ENCODE measurements at places on chromosomes 1 and 21. TPM values are rescaled to one million over a fixed set of nuclear protein-coding genes. Genes with fewer than 3 reads are reported as not detected.

Gene SEC22B
- 55.4 TPM for polyA plus RNA-seq

Gene BSND
- polyA plus RNA-seq, result not detected

Gene GJC2
- polyA plus RNA-seq, result 0.92 TPM

Gene CHRNB2
- polyA plus RNA-seq, result 0.06 TPM

Gene FAM177B
- not detected for polyA plus RNA-seq

Gene ADGRB2
- polyA plus RNA-seq, result 9.2 TPM

Gene NUP210L
- polyA plus RNA-seq, result not detected

DNA sequence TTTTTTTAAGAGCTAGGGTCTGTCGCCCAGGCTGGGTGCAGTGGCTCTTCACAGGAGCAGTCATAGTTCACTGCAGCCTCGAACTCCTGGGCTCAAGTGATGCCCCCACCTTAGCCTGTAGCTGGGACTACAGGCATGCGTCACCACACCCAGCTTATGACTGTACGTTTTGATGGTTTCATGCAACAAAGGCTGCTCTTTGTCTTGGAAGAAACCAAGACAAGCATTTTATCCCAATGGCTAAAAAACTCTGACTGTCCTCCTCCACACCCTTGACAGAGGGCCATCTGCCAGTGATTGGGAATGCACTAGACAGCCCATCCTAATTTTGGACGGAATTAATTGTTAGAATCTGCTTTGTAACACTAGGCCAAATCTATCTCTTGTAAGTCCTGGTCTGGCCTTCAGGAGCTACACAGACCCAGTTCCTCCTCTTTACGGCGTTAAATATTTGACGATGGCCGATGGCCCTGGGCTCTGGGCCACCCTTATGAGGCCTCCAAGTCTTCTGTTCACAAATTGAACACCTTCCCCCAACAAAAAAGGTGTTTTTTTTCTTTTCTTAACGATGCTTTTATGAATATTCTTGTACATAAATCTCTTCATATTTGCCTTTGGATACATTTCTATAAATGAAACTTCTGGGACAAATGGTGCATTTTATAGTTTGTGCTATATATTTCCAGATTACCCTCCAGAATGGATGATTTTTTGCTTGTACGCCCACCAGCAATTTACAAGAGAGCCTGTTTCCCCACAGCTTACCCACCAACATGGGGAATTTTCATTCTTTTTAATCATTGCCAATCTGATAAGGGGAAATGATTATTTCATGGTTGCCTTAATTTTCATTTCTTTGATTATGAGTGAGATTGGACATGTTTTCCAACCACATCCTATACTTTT is 104.8 kb upstream of the SLC25A33 start:
- DNase-seq, result no peak

GRCh38 chr1:161359291-161359690 is 8.4 kb downstream of the CFAP126 start:
- DNase-seq, result no peak

DNA sequence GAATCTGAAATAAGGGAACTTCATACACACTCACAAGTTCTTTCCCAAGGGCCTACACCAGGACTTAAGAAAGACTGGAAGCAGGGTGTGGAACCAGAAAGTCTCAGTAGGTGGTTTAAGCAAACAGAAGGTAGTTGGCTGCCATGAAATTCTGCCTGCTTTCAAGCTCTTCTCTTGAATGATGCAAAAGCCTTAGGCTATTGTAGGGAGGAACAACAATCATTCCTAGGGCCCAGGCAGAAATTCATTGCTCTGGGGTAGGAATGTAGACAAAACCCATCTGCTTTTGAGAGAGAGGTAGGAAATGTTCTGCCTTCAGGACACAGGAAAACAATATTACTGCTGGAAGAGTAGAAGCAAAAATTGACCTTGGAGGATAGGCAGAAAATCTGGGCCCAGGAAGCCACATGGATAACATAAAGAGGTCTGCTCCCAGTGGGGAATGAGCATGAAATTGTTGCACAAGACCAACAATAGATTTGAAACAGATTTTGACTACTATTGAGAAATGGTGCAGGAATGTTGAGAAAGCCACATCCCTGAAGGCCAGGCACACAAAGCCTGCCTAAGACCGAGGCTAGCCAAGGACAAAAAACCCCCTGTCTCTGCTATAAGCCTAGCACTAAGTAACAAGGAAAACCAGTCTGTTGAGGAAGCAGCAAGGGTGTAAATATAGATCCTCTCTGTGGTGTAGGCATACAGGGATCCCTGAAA is 22.7 kb upstream of the SFT2D2 start:
- DNase-seq, result peak; percentile 93

GRCh38 chr1:2168090-2168489 is 26.5 kb downstream of the FAAP20 start:
- DNase-seq, result no peak

DNA sequence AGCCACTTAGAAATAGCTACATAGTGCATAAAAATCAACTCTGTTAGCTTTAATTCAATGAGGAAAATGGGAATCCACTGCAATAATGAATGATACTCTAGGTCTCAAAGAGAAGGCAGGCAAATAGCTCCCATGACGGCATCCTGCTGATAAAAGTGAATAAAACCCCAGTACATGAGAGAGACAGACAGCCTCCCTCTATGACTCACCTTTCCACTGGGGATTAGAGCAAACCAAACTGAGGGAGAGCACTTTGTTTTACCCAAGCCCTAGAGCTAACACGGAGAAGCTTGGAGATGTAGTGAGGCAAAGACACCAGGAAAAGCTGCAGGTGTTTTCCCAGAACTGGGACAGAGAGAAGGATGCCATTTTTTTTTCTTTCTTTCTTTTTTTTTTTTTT is 621.9 kb downstream of the LRRIQ3 start:
- no peak for DNase-seq

DNA sequence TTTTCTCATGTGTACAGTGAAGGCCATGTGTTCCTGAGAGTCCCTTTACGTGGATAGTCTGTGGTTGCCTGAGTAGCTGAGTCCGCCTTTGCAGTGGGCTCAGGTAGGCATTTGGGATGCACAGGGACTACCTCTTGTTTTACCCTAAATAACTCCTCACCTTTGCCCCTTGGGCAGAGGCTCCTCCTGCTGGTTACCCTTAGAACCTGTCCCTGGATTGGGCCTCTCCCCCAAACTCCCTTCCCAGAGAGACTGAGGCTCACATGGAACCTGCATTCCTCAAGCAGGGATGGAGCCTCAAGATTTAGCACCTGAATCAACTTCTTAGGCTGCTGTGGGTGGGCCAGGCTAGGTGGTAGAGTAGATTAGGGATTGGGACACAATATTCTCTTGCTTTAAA is 111.7 kb downstream of the FOXD2 start:
- DNase-seq, result no peak

DNA sequence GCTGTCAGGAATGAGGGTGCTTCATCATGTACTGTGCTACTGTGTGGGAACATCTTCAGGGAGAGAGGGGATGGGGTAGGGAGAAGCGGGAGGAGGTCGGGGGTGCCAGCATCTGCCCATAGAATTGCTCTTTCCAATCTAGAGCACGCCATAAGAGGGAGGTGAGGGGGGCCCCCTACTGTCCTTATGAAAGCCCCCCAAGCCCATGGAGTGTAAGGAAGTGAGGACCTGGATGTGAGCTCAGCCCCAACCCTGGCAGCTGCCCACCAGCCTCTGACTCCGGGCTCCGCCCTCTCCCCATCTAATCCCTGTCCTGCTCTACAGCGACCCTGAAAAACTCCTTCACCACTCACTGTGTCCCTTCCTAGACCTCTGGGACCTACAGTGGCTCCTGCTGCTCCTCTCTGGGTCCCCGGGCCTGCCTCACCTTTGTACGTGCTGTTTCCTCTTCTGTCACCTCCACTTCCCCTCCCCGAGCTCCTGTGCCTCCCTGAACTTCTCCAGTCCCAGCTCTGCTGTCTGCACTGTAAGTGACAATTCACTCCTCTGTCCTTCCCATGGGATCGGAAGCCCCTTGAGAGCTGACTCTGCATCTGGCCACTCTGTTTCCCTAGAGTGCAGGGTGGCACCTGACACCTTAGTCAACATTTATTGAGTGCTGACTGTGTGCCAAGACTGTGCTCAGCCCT is 269.4 kb downstream of the PTPRU start:
- no peak for DNase-seq

- DNase-seq, result no peak
Observed at GRCh38 chr1:190170321-190170720, 307.3 kb downstream of the BRINP3 start.

DNA sequence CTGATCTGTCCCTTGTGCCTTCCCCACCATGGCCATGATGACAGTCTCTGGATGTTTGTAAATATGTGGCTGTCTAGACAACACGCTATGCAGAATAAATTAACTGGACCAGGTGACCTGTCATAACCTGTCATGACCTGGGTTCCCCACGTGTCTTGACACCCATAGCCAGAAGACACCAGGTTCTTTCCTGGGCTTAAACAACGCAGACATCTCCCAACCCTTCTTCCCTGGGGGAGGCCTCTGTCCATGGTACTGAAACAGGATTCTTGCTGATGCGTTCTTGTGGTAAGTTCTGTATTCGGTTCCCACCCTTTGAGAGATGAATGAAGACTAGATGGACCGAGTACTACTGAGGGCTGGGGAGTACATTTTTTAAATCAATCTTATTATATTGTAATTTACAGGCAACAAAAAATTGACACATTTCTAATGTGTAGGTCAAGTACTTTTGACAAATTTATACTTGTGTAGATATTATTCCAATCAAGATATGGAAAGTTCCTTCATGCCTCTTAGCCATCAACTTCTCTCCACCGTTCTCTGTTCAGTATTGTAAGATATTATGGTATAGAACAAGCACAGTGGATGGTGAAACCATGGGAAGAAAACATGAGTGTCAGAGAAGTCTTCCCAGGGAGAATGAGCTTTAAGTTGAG is 738.8 kb downstream of the PTPRU start:
- no peak for DNase-seq

GRCh38 chr1:171081314-171081753 is 9.4 kb upstream of the FMO3 start:
- DNase-seq, result peak; percentile 46

GRCh38 chr1:185739967-185740366 is 5.8 kb downstream of the HMCN1 start:
- DNase-seq, result no peak

GRCh38 chr1:110967256-110967655 is 3.5 kb upstream of the LRIF1 start:
- DNase-seq, result no peak

GRCh38 chr1:109880971-109881894 is 29.4 kb upstream of the CSF1 start:
- no peak for DNase-seq

- DNase-seq, result no peak
Observed at GRCh38 chr1:3014443-3015268, 6.6 kb upstream of the ACTRT2 start.
